M059J (cell line): ENCODE measurements at places on chromosomes 12 and 14. TPM values are rescaled to one million over a fixed set of nuclear protein-coding genes. Genes with fewer than 3 reads are reported as not detected.

DNA sequence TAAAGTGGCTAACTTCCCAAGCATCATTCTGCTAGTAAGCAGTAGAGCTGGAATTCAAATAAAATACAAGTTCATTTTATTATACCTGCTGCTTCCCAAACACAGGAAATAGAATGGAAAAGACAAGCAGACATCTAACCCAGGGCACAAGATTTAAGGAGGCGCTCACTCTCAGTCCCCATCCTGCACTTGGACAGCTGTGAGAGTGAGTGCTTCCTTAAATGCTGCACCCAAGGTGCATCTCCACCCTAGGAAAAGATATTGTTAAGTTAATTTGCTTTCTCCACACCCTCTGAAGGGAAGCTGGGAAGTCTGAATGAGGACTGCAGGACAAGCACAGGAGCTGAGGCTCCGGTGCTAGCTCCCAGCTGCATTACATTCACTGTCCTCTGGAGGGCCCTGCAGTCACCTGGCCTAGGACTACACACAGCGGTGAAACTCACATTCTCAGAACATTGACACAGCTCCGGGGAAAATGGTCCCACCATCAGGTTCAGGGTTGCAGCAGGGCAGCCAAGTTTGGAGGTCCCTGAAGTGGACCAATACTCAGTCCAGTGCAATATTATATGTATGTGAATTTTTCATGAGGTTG lies 14.2 kb downstream of the HEBP1 start:
- DNase-seq: peak; percentile 27

DNA sequence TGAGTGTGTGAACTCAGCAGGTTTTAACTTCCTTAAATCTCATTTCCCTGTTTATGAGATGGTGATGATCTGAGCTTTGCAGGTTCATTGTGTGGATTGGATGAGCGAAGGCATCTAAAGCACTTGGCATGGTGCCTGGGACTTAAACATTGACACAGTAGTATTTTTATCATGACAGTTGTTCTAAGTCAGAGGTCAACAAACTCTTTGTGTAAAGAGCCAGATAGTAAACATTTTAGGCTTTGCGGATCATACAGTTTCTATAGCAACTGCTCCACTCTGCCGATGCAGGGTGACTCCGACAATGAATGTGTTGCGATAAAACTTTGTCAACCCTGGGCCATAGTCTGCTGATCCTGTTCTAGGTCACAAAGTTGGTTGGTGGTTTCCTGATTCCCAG lies 25.2 kb downstream of the SLC24A4 start:
- DNase-seq: no peak

GRCh38 chr12:40375076-40375475 lies 150.3 kb downstream of the LRRK2 start:
- DNase-seq: no peak

- DNase-seq: no peak
Measured at GRCh38 chr12:38141861-38142260, 174.7 kb upstream of the ALG10B start.

GRCh38 chr14:56331592-56332216 lies 213.5 kb downstream of the PELI2 start:
- DNase-seq: no peak

- no peak for DNase-seq
Measured at GRCh38 chr12:51972422-51972812, 20.9 kb downstream of the ACVR1B start.

DNA sequence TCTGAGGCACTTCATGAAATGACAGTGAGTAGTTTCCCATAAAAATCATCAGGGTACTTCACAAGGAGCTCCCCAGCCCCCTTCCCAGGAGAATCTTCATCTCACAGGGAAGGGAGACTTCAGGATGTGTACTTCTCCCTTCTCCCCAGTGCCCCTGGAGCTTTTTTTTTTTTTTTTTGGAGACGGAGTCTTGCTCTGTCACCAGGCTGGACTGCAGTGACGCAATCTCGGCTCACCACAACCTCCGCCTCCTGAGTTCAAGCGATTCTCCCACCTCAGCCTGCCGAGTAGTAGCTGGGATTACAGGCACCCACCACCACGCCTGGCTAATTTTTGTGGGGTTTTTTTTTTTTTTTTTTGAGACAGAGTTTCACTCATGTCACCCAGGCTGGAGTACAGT lies 10.4 kb downstream of the ITPK1 start:
- DNase-seq: peak; percentile 77

- DNase-seq: no peak
Measured at GRCh38 chr14:87067591-87067990, 925.4 kb downstream of the GALC start.

DNA sequence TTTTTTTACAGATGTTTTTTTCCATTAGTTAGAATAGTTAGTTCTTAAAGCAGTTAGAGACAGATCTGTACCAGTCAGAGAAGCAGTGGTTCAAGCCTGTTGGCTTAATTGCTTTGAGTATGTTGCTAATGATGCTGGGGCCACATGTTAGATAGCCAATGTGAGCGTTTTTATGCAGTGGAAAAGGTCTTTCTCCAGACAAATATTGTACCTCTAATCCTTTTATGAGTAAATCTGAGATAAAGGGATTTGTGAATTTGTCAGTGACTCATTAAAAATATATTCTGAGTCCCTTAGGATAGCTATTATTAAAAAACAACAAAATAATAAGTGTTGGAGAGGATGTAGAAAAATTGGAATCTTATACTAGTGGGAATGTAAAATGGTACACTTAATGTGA lies 154.2 kb downstream of the MSRB3 start:
- peak; percentile 37 for DNase-seq

DNA sequence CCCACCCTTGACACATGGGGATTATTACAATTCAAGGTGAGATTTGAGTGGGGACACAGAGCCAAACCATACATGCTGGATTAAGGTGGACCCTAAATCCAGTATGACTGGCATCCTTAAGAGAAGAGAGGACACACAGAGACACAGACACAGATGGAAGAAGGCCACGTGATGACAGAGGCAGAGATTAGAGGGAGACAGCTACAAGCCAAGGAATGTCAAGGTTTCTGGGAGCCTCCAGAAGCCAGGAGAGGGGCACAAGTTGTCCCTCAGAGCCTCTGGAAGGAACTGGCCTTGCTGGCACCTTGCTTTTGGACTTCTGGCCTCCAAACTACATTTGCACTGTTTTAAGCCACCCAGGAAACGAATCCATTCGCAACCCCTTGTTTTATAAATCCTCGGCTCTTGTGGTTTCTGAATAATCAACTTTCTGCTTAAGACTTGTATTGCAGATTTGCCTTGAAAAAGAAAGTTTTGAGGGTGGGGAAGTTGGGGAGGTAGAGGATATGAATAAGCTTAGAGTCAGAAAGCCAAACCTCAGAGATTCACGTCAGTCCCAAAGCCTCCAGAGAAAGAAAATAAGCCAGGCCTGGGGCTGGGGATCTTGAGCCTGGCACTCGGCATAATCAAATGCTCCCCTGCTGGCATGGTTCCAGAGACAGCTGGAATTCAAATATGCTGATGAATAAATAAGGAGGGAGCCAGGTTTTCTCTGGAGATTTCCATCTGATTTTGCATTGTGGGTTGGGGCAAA lies 224.2 kb upstream of the PWP1 start:
- peak; percentile 90 for DNase-seq

- peak; percentile 65 for DNase-seq
Measured at GRCh38 chr14:29926701-29927375, 809 bp downstream of the PRKD1 start.

DNA sequence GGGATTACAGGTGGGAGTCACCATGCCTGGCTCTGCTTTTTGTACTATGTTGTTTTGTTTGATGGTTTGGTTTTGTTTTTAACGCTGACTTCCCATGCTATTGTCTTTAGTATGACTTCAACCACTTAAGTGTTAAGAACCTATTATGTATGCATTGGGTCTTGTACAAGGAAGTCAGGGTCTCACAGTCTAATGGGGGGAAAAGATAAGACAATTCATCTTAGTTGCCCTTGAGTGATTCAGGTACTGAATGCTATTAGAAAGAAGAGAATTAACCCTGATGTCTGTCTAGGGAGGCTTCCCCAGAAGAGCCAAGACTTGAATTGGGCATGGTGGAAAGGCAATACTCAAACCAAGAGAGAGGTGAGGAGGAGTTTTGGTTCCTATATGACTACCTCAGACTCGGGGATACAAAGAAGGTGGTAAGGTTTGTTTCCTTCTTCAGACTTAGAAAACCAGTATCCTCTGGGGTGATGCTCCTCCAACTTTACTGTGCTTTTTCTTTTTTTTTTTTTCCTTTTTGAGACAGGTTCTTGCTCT lies 64.6 kb downstream of the SUSD6 start:
- DNase-seq: no peak

GRCh38 chr14:20350282-20350681 lies 6.8 kb downstream of the PARP2 start:
- peak; percentile 52 for DNase-seq

DNA sequence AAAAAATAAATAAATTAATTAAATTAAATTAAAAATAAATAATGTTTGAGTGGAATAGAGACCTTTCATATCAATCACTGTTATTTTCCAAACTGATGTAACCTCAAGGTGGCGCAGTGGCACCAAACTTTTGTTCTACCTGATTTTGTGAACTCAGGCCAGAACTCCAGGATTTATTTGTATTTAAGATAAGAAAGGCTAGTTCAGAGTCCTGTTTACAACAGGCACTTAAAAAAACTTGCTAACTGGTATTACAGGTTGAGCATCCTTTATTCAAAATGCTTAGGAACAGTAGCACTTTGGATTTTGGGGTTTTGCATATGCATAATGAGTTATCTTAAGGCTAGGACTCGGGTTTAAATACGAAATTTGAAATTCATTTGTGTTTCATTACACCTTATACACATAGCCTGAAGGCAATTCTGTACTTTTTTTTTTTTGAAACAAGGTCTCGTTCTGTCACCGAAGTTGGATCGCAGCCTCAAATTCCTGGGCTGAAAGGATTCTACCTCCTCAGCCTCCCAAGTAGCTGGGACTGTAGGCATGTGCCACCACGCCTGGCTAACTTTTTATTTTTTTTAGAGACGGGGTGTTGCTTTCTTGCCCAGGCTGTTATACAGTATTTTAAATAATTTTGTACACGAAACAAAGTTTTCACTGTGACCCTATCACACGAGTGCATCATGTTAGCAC lies 32.4 kb downstream of the YY1 start:
- peak; percentile 23 for DNase-seq

DNA sequence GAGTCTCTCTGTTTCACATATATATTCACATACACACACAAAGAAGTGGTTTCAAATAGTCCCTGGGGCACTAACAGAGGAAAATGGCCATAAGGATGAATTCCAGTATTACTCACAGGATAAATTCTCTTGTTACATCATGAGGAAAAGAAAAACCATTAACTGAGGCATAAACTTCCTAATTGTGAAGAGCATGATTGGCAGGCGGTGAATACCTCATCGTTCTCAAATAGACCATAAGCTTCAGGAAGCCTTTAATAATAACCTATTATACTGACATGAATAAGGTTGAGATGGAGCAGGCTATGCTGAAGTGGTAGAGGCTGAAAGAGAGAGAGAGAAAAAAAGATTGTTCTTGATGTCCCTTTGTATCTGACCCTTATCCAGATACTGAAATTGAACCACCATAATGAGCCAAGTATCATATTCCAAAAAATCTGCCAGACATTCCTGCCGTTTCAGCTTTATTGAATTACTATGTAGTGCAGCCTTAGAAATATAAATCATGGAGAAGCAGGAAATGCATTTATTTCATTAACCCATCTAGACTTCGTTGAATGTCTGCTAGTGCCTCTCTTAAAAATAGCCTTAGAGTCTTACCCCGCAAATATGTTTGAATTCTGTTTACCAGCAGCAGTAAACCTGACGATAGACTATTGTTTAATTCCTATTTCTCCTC lies 86.8 kb downstream of the NUAK1 start:
- peak; percentile 48 for DNase-seq

GRCh38 chr14:101361451-101362433 lies 199.6 kb upstream of the DIO3 start:
- no peak for DNase-seq

DNA sequence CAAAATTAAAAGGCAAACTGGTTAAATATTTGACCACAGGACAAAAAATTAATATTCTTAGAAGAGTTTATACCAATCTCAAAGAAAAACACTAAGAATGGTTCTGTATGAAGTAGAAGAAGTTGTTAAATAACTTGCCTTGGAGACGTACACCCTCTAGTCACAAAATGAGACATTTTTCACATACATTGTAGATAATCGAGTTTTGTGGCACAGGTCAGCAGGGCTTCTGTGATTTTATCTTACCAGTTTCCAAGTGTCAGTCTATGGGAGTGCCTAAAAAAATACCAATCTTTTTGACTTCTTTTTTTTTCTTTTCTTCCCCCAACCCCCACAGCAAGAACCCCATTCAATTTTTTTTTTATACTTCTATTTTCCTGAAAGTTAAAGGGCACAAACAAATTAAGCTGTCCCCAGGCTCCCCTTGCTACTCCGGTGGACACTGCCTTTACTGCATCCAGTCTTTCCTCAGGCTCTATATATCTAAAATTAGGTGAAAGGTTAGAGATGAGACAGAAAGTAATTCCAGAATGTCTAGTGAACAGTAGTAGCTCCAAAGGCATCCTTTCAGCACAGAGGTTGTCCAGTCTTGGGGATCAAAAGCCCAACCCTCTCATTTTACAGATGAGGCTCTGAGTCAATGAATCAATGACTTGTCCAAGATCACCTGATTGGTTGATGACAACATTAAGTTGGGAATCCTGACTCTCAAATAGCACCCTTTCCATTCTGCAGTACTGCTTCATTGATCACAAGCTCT lies 6.2 kb downstream of the LIMA1 start:
- peak; percentile 28 for DNase-seq

DNA sequence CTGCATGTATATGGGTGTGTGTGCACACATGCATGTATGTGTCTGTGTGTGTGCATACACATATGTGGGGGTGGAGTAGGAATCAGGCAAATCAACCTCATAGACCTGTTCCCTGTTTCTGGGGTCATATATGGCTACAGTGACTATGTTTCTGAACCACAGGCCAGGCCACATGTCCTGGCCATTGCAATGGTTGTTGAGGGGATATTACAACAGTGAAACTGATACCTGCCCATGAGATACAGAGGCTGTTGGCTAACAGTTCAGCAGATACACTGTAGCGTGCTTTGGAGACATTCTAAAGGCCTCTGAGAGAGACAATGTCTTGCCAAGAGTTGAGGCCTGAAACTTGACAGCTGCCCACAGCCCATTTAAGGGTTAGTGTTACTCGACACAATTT lies 47.3 kb upstream of the FOS start:
- DNase-seq: no peak

GRCh38 chr12:86681060-86681459 lies 424.9 kb upstream of the MGAT4C start:
- no peak for DNase-seq

Gene TRPV4
- total RNA-seq: 0.44 and 0.81 TPM in 2 replicates

Gene MGP
- 12.6 and 15.5 TPM in 2 replicates for total RNA-seq

Gene OTOGL
- total RNA-seq: 0.15 and 0.71 TPM in 2 replicates

Gene ART4
- total RNA-seq: not detected in 2 replicates

Gene CEP83
- total RNA-seq: 3.2 and 6.6 TPM in 2 replicates

Gene HEATR5A
- 9.8 and 16.7 TPM in 2 replicates for total RNA-seq

Gene C1R
- total RNA-seq: 88.8 and 112 TPM in 2 replicates

Gene SMIM41
- total RNA-seq: not detected in 2 replicates

Gene SLC10A1
- not detected in 2 replicates for total RNA-seq
